Mononuclear cell (primary cell): ENCODE measurements at places on chromosomes 3 and 15. TPM values are rescaled to one million over a fixed set of nuclear protein-coding genes. Genes with fewer than 3 reads are reported as not detected.

Gene FBXW12
- total RNA-seq = not detected

Gene ZKSCAN7
- 0.42 TPM for total RNA-seq

Gene UBE2Q2
- total RNA-seq = 46.5 TPM

Gene PAQR5
- total RNA-seq = under 0.01 TPM

Gene RNF168
- total RNA-seq = 25.9 TPM

Gene CISH
- 1.2 TPM for total RNA-seq

Gene CAMK1
- 24.7 TPM for total RNA-seq

Gene SCG5
- total RNA-seq = 0.21 TPM
